Activated B cell treated with CpG ODN at 0.5 μM for 24 hours (primary cell): ENCODE measurements at places on chromosomes 4 and X. TPM values are rescaled to one million over a fixed set of nuclear protein-coding genes. Genes with fewer than 3 reads are reported as not detected.

GRCh38 chrX:39832211-39832610 is 265.5 kb downstream of the BCOR start:
- H3K4me1 ChIP-seq = peaks cover 17% of the 10 kb centered on the region
- H3K27me3 ChIP-seq = peaks cover 29% of the 10 kb centered on the region
- H3K4me3 ChIP-seq = no peak overlapping the region
- H3K36me3 ChIP-seq = no peaks in the 10 kb centered on the region
- H3K27ac ChIP-seq = no peak overlapping the region

DNA sequence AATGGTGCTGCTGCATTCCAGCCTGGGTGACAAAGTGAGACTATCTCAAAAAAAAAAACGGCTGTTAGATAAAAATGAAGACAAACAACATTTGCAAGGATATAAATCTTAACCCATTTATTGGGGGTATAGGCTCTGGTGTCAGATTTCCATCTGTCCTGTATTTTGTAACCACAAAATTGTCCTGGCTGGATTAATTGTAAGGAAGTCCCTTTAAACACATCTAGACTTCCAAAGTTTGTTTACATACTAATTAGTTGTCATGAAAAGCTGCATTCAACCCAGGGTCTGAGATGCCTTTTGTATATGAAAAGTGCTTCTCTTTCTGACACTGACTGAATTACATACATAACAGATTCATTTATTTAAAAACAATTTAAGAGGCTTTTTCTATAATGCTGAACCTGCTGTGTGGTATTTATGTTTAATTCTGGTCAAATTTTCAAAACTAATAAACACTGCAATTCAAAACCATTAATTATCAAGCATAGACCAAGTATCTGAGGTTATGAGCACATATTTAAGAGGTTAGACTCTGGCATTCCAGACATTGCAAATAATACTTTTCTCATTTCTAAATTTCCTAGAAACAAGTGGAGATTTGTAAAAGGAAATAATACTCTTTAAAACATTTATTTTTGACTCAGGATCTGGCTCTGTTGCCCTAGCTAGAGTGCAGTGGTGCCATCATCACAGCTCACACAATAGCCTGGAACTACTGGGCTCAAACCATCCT is 17.5 kb upstream of the UGDH start:
- peaks cover 2% of the 10 kb centered on the region for H3K4me1 ChIP-seq
- H3K27ac ChIP-seq = peak overlapping the region; percentile 12
- no peak for DNase-seq
- no peak overlapping the region for H3K4me3 ChIP-seq

DNA sequence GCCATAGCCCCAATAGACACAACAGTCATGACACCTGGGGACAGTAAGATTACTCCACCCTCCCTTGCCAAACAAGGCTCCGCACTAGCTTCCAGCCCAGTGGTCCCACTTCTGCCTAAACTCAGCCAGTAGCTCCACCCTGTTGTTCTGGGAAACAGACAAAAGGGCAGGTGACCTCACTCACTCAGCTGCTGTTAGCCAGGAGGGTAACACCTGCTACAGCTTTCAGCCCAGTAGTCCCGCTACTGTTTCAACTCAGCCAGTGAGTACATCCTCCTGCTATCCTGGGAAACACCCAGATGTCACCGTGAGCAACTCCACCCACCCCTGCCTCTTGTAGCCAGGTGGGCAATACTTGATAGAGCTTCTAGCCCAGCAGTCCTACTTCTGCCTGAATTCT is 162.7 kb upstream of the CPXCR1 start:
- no peaks in the 10 kb centered on the region for H3K27me3 ChIP-seq
- DNase-seq = no peak
- H3K4me3 ChIP-seq = no peak overlapping the region

DNA sequence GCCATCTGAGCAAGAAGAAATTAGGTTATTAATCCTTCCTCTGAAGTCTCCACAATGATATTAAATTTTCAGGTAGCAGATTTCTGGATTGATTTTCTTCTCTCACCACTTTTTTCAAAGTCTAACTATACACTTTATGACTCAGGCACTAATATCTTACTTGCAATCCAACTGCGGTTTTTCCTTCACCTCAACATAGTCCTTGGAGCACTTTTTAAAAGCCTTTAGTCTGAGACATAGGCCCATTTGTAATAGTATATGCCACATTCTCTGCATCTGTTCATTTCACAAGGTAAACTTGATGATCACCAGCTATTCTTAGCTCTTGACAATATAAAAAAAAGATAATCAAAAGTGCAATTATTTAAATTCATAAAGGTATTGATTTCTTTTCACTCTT is 55.9 kb upstream of the EDNRA start:
- no peak overlapping the region for H3K4me3 ChIP-seq
- no peak for DNase-seq
- no peak overlapping the region for H3K27ac ChIP-seq
- H3K36me3 ChIP-seq = no peaks in the 10 kb centered on the region

DNA sequence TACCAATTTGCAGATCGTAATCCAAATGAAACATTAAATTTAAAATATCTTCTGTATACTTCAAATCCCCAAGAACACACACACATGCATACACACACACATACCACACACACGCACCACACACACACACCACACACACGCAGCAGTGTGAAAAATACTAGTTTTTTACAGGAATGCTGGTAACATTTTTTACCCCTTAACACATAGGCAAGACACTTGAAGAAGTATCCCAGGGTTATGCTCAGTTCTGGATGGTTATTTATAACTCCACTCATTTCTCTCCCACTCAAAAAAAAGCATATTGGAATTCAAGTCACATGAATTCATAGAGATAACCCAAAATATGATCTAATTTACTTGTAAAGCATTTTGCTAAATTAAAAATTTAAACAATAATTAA is 325.5 kb upstream of the SLC7A11 start:
- H3K36me3 ChIP-seq = no peaks in the 10 kb centered on the region
- no peak overlapping the region for H3K4me3 ChIP-seq
- H3K27me3 ChIP-seq = no peaks in the 10 kb centered on the region

DNA sequence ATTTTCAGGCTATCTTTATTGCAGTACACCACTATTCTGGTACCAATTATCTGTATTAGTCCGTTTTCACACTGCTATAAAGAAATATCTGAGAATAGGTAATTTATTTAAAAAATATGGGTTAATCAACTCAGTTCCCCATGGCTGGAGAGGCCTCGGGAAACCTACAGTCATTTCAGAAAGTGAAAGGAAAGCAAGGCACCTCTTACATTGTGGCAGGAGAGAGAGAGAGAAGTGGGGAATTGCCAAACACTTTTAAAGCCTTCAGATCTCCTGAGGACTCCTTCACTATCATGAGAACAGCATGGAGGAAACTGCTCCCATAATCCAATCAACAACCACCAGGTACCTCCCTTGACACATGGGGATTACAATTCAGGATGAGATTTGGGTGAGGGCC is 54.7 kb downstream of the AMER1 start:
- H3K36me3 ChIP-seq = no peaks in the 10 kb centered on the region
- H3K4me3 ChIP-seq = no peak overlapping the region
- no peaks in the 10 kb centered on the region for H3K27me3 ChIP-seq
- no peak for DNase-seq
- H3K4me1 ChIP-seq = no peaks in the 10 kb centered on the region

DNA sequence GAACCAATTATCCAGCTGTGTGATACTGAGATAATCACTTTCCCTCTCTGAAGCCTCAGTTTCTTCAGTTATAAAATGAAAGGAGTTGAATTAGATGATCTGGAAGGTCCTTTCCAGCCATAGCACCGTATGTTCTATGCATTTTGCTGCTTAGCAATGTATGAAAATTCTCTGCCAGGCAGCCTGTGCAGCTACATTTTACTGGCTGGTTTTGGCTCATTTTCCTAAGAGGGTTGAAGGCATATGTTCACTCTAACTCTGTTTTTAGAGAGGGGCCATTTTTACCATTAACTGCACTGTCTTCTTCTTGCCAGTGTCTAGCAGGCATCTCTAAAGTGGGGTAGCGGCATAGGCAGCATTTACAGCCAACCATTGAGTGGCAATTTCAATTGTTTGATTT is 26.1 kb downstream of the TRPC5 start:
- no peaks in the 10 kb centered on the region for H3K36me3 ChIP-seq
- DNase-seq = no peak
- no peaks in the 10 kb centered on the region for H3K27me3 ChIP-seq
- no peak overlapping the region for H3K4me3 ChIP-seq
- H3K4me1 ChIP-seq = no peaks in the 10 kb centered on the region

- no peaks in the 10 kb centered on the region for H3K4me1 ChIP-seq
- H3K36me3 ChIP-seq = no peaks in the 10 kb centered on the region
- H3K27me3 ChIP-seq = no peaks in the 10 kb centered on the region
- no peak for DNase-seq
- no peak overlapping the region for H3K27ac ChIP-seq
- no peak overlapping the region for H3K4me3 ChIP-seq
Measured at GRCh38 chr4:162497564-162498167, 333.9 kb upstream of the FSTL5 start.

- H3K27me3 ChIP-seq = no peaks in the 10 kb centered on the region
- no peak overlapping the region for H3K4me3 ChIP-seq
- H3K4me1 ChIP-seq = peaks cover 24% of the 10 kb centered on the region
- DNase-seq = no peak
- peak overlapping the region; percentile 24 for H3K27ac ChIP-seq
Measured at GRCh38 chr4:185352202-185352601, 43.5 kb downstream of the LRP2BP start.

DNA sequence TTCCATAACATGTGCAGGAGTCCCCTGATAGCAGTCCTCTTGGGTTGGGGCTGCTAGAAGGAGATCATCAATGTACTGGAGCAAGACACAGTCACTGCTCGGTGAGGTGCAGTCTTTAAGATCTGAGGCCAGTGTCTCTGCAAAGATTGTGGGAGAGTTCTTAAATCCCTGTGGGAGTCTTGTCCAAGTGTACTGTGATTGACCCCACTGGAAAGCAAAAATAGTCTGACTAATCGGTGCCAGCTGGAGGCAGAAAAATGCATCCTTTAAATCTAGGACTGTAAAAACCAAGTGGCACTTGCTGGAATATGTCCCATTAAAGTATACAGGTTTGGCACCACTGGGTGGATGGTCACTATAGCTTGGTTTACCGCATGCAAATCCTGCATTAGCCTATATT is 31.1 kb downstream of the SULT1E1 start:
- peaks cover 10% of the 10 kb centered on the region for H3K4me1 ChIP-seq
- no peaks in the 10 kb centered on the region for H3K27me3 ChIP-seq
- no peak overlapping the region for H3K4me3 ChIP-seq
- no peaks in the 10 kb centered on the region for H3K36me3 ChIP-seq

- H3K27me3 ChIP-seq = peaks cover 2% of the 10 kb centered on the region
- H3K36me3 ChIP-seq = no peaks in the 10 kb centered on the region
- no peaks in the 10 kb centered on the region for H3K4me1 ChIP-seq
- H3K27ac ChIP-seq = no peak overlapping the region
- DNase-seq = no peak
- no peak overlapping the region for H3K4me3 ChIP-seq
Measured at GRCh38 chr4:146852360-146852759, 93.3 kb downstream of the TTC29 start.

DNA sequence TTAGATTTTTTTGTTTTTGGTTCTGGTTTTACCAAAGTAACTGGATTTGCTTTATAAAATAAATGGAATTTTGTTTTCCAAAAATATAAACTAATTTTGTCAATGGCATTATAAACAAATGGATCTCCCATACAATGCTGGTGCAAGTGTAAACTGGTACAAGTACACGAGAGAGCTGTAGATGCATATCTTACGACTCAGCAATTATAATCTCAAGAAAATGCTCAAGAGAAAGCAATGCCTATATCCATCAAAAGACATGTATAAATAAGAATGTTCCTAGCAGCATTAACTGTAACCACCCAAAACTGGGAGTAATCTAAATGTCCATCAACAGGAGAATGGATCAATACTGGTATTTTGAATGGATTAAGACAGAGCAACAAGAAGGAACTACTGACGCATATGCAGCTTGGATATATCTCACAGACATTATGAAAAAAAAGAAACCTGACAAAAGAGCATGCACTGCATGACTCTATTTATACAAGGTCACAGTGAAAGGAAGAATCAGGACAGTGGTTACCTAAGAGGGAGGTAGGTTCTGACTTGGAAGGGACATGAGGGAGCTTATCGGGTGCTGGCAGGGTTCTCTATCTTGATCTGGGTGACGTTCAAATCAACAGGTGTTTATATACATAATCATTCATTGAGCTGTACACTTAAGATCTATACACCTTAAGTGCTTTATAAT is 9.5 kb downstream of the ADH5 start:
- H3K36me3 ChIP-seq = peaks cover 82% of the 10 kb centered on the region
- no peak overlapping the region for H3K27ac ChIP-seq
- no peak overlapping the region for H3K4me3 ChIP-seq
- H3K27me3 ChIP-seq = no peaks in the 10 kb centered on the region
- no peak for DNase-seq

- H3K36me3 ChIP-seq = no peaks in the 10 kb centered on the region
- DNase-seq = no peak
- H3K4me1 ChIP-seq = no peaks in the 10 kb centered on the region
- no peaks in the 10 kb centered on the region for H3K27me3 ChIP-seq
- no peak overlapping the region for H3K4me3 ChIP-seq
Measured at GRCh38 chrX:69424910-69425309, 79.2 kb upstream of the NALF2 start.

DNA sequence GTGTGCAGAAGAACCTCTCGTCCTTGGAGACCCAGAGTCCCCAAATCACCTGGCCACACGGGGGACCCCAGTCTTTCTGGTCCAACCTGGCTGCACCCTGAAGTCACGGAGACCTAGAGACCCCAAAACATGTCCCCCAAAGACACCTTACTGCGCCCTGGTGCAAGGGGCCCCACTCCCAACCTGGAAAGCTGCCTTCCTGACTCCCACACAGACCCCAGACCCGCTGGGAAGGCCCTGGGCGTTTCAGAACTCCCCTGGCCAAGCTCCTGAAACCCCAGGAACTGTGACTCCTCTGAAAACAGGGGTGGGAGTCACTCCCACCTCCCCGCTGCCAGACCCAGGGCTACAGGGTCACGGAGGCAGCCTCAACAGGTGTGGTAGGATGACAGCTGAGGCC is 12.7 kb upstream of the SHOX start:
- no peak for DNase-seq
- H3K27ac ChIP-seq = no peak overlapping the region
- no peaks in the 10 kb centered on the region for H3K4me1 ChIP-seq

DNA sequence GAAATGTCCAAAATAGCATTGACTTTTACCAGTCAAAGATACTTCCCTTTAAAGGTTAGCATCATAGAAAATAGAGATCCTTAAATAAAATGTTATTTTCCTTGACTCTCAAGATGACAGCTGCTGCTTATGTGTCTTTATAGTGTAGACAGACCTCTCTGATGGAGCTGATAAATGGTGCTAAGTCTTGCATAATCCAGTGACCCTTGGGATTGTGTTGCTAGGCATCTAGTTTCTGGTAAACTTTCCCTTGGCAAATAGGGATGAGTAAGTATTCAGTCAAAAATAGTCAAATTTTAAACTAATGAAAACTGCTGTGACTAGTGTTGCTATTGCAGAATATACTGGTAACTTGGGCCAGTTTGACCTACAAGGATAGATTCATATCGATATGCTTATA is 53.6 kb downstream of the MBNL3 start:
- DNase-seq = no peak
- no peak overlapping the region for H3K27ac ChIP-seq
- no peaks in the 10 kb centered on the region for H3K27me3 ChIP-seq

The CLGN gene
- not detected in 2 replicates for total RNA-seq

The CXorf65 gene
- total RNA-seq = 10.0 and 14.5 TPM in 2 replicates

The SLC2A9 gene
- total RNA-seq = 1.1 and 1.2 TPM in 2 replicates
